ENCODE measurements at places on chromosomes 4 and X.

DNA sequence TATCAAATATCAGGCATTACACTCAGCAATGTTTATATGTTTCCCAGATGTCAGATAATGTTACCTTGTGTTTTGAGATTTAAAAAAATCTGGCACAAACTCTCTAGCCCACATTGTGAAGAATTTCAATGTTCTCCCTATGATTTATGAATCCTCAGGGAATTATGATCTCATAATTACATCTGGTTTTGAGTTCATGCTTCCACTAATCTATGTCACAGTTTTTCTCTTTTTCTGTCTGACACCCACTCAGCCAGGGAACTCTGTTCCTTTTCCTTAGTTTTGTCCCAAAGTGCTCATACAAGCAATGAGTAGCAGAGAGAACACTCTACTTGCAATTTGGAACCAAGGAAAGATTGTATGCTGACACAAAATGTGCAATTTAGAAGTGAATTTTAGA is 212.1 kb upstream of the POF1B start:
- H3K36me3 ChIP-seq: no peaks in the 10 kb centered on the region
- no peaks in the 10 kb centered on the region for H3K4me1 ChIP-seq
- no peak overlapping the region for H3K27ac ChIP-seq
- no peak overlapping the region for H3K4me3 ChIP-seq
- DNase-seq: no peak

- no peak overlapping the region for H3K27ac ChIP-seq
- no peaks in the 10 kb centered on the region for H3K27me3 ChIP-seq
- no peak for DNase-seq
- no peak overlapping the region for H3K4me3 ChIP-seq
- no peaks in the 10 kb centered on the region for H3K4me1 ChIP-seq
- H3K36me3 ChIP-seq: peaks cover 16% of the 10 kb centered on the region
Observed at GRCh38 chrX:18594079-18594478, 77.8 kb downstream of the RS1 start.

GRCh38 chrX:44675362-44676024 is 132.8 kb upstream of the FUNDC1 start:
- H3K36me3 ChIP-seq: no peaks in the 10 kb centered on the region
- no peaks in the 10 kb centered on the region for H3K27me3 ChIP-seq
- no peak for DNase-seq
- H3K4me3 ChIP-seq: no peak overlapping the region
- no peaks in the 10 kb centered on the region for H3K4me1 ChIP-seq

DNA sequence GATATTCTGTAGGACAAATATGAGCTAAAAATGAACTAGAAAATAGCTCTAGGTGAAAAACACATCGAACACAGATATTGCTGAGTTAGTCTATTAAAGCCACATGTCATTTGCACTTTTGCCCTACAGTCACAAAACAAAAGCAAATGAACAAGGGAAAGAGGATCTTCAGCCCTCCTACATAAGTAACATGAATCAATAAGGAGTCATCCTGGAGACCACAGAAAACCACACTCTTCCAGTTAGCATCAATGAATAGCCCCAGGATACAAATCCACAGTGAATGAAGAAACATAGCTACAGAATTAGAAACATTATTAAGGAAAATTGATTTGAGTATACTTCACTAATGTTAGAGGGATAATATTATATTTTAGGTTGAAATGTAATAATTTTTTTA is 311.4 kb downstream of the MAPK10 start:
- H3K4me3 ChIP-seq: no peak overlapping the region
- no peak overlapping the region for H3K27ac ChIP-seq
- no peaks in the 10 kb centered on the region for H3K36me3 ChIP-seq
- H3K27me3 ChIP-seq: peaks cover 2% of the 10 kb centered on the region
- H3K4me1 ChIP-seq: no peaks in the 10 kb centered on the region

GRCh38 chrX:793216-793770 is 162.7 kb downstream of the SHOX start:
- DNase-seq: no peak
- H3K4me3 ChIP-seq: no peak overlapping the region
- H3K27me3 ChIP-seq: peaks cover 10% of the 10 kb centered on the region
- no peak overlapping the region for H3K27ac ChIP-seq
- no peaks in the 10 kb centered on the region for H3K36me3 ChIP-seq

GRCh38 chrX:40167850-40168479 is 70.2 kb upstream of the BCOR start:
- DNase-seq: no peak
- H3K27me3 ChIP-seq: no peaks in the 10 kb centered on the region
- H3K4me1 ChIP-seq: peaks cover 55% of the 10 kb centered on the region
- no peaks in the 10 kb centered on the region for H3K36me3 ChIP-seq
- peak overlapping the region; percentile 82 for H3K4me3 ChIP-seq

- H3K27ac ChIP-seq: peak overlapping the region; percentile 53
- peak; percentile 41 for DNase-seq
- no peaks in the 10 kb centered on the region for H3K27me3 ChIP-seq
- H3K4me1 ChIP-seq: peaks cover 22% of the 10 kb centered on the region
- H3K36me3 ChIP-seq: no peaks in the 10 kb centered on the region
- H3K4me3 ChIP-seq: peak overlapping the region; percentile 83
Observed at GRCh38 chrX:40105835-40106675, 8.3 kb upstream of the BCOR start.

GRCh38 chr4:61507091-61507490 is 307.0 kb downstream of the ADGRL3 start:
- DNase-seq: no peak
- no peaks in the 10 kb centered on the region for H3K27me3 ChIP-seq
- no peaks in the 10 kb centered on the region for H3K36me3 ChIP-seq
- no peak overlapping the region for H3K4me3 ChIP-seq
- H3K27ac ChIP-seq: no peak overlapping the region

GRCh38 chrX:34365471-34365870 is 233.4 kb upstream of the FAM47A start:
- no peak overlapping the region for H3K4me3 ChIP-seq
- no peak for DNase-seq
- no peaks in the 10 kb centered on the region for H3K36me3 ChIP-seq
- H3K27me3 ChIP-seq: no peaks in the 10 kb centered on the region
- H3K27ac ChIP-seq: no peak overlapping the region

DNA sequence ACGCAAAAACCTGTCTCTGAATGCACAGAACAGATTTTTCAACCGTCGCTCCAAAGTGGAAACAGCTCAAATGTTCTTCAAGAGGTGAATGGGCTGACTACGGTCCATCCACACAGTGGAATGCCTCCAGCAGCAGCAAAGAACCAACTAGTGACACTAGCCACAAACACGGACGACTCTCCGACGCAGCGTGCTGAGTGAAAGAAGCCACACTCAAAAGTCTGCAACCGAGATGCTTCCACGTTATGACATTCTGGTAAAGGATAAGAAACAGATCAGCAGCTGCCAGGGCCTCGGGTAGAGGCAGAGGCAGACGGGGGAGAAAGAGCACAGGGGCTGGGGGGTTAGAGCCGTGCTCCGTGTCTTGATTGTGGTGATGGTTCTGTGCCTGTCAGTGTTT is 125.2 kb downstream of the AFAP1 start:
- no peak for DNase-seq
- H3K27me3 ChIP-seq: no peaks in the 10 kb centered on the region
- H3K4me3 ChIP-seq: no peak overlapping the region
- H3K36me3 ChIP-seq: no peaks in the 10 kb centered on the region
- no peaks in the 10 kb centered on the region for H3K4me1 ChIP-seq
- H3K27ac ChIP-seq: no peak overlapping the region

- H3K27me3 ChIP-seq: peaks cover 18% of the 10 kb centered on the region
- no peaks in the 10 kb centered on the region for H3K4me1 ChIP-seq
- no peaks in the 10 kb centered on the region for H3K36me3 ChIP-seq
- H3K27ac ChIP-seq: no peak overlapping the region
Observed at GRCh38 chr4:140174543-140174942, 20.6 kb upstream of the MAML3 start.

GRCh38 chrX:36978886-36979285 is 29.3 kb upstream of the FAM47C start:
- H3K27me3 ChIP-seq: no peaks in the 10 kb centered on the region
- no peak overlapping the region for H3K4me3 ChIP-seq
- no peaks in the 10 kb centered on the region for H3K4me1 ChIP-seq
- DNase-seq: no peak

- H3K36me3 ChIP-seq: no peaks in the 10 kb centered on the region
- no peak overlapping the region for H3K4me3 ChIP-seq
- H3K27me3 ChIP-seq: no peaks in the 10 kb centered on the region
- H3K4me1 ChIP-seq: no peaks in the 10 kb centered on the region
- no peak overlapping the region for H3K27ac ChIP-seq
- DNase-seq: no peak
Observed at GRCh38 chr4:159837071-159837470, 734.2 kb downstream of the RAPGEF2 start.

DNA sequence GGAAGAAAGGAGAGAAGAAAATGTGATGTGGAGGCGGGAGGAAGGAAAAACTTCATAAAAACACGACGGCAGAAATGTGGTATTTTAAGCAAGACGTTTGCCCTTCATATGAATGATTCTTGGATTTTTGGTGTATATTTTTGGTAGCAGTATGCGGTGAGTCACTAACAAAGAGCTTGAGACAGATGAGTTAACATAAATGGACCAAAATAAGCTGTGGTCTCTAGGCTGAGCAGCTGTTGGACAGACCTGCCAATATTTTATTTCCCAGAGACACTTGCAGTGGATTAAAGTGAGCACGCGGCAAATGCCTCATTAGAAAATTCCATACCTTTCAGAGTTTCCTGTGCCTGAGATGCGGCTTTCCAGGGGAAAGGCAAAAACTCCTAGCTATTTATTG is 43.1 kb upstream of the RPS6KA3 start:
- H3K4me3 ChIP-seq: no peak overlapping the region
- H3K27ac ChIP-seq: no peak overlapping the region
- no peaks in the 10 kb centered on the region for H3K36me3 ChIP-seq
- DNase-seq: no peak
- no peaks in the 10 kb centered on the region for H3K27me3 ChIP-seq

DNA sequence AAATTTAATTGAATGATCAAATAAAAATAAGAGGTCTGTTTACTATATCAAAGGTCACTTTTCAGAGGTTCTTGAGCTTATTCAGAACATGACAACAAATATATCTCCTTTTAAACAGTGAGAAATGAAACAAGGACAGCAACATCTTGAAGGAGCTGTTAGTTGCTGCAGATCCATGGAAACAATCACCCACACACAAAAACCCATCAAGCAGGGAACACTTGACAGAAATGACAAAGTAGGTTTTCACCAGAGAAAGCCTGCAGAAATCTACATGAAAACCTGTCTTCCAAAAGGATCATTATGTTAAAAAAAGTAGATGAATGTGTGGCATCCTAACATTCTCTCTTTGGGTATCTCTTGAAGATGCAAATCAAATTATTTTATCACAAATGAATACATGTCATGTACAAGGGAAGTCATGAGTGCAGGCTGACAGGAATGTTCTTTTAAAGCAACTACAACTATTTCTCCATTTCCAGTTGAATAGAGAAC is 203.0 kb downstream of the GRIA2 start:
- H3K27me3 ChIP-seq: no peaks in the 10 kb centered on the region
- no peak overlapping the region for H3K27ac ChIP-seq

DNA sequence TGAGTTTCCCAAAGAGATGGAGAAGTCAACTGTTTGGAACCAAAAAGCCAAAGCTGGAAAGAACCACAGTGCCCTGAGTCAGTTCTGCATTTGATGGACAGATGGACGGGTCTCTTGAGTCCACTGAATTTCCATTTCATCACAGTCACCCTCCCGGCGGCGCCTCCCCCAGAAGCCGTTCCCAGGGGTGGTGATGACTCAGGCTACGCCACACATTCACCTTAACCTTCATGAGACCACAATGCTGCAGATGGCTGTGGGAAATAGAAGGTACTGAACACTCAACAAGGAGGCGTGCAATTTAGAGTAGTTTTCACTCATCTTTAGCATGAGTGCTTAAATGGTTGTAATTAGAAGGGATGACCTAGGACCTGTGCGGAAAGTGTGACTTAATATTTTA is 61.3 kb downstream of the STOX2 start:
- no peaks in the 10 kb centered on the region for H3K36me3 ChIP-seq
- H3K4me1 ChIP-seq: no peaks in the 10 kb centered on the region
- no peak for DNase-seq
- peaks cover 12% of the 10 kb centered on the region for H3K27me3 ChIP-seq
- no peak overlapping the region for H3K27ac ChIP-seq

- H3K27me3 ChIP-seq: peaks cover 6% of the 10 kb centered on the region
- H3K36me3 ChIP-seq: no peaks in the 10 kb centered on the region
- H3K4me3 ChIP-seq: no peak overlapping the region
- H3K27ac ChIP-seq: no peak overlapping the region
Observed at GRCh38 chr4:16026160-16026761, 57.6 kb downstream of the PROM1 start.

GRCh38 chrX:129842510-129843208 is 1.0 kb downstream of the ZDHHC9 start:
- H3K36me3 ChIP-seq: peaks cover 2% of the 10 kb centered on the region
- DNase-seq: no peak
- H3K27ac ChIP-seq: no peak overlapping the region
- H3K27me3 ChIP-seq: no peaks in the 10 kb centered on the region
- H3K4me1 ChIP-seq: peaks cover 14% of the 10 kb centered on the region

- H3K4me1 ChIP-seq: no peaks in the 10 kb centered on the region
- no peak for DNase-seq
- no peaks in the 10 kb centered on the region for H3K27me3 ChIP-seq
- no peak overlapping the region for H3K27ac ChIP-seq
Observed at GRCh38 chrX:13899607-13900006, 82.7 kb upstream of the GPM6B start.

DNA sequence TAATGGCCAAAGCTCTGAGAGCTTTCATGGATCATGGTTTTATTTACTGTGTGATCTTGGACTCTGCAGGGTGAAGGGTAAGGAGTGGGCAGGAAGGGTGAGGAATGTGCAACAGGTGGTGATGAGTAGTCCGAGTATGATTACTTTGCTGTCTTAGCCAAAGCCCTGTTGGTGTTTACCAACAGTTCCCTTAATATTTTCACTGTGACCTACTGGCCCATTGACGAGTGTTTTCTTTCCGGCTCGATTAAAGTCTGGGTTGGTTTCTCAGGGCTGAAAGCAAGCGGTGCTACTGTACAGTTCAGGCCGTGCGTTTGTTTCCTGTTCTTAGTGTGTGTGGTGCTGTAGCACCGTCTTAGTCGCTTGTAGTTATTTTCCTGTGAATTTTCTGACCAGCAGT is 2.6 kb downstream of the ARHGAP24 start:
- peaks cover 29% of the 10 kb centered on the region for H3K36me3 ChIP-seq
- H3K4me3 ChIP-seq: peak overlapping the region; percentile 81
- H3K27ac ChIP-seq: peak overlapping the region; percentile 85
- no peaks in the 10 kb centered on the region for H3K27me3 ChIP-seq
- H3K4me1 ChIP-seq: peaks cover 72% of the 10 kb centered on the region
- no peak for DNase-seq

DNA sequence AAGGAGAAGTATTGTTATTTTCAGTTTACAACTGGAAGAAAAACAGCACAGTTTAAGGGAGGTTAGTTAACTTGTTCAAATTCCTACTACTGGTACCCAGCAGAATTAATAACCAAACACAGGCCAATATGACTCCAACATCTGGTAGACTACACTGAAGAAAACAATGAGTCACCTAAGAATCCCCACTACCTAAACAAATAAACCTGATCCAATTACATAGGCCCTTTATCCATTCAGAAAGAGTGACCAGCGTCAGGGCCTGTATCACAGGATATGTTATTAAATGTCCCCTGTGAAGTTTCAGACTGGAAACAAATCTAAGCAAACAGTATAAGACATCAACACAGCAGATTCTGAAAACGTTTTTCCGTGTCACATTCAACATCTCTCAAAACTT is 492.5 kb upstream of the INTU start:
- no peak overlapping the region for H3K27ac ChIP-seq
- no peak overlapping the region for H3K4me3 ChIP-seq
- H3K27me3 ChIP-seq: no peaks in the 10 kb centered on the region
- no peaks in the 10 kb centered on the region for H3K36me3 ChIP-seq

- DNase-seq: no peak
- H3K27me3 ChIP-seq: no peaks in the 10 kb centered on the region
- no peak overlapping the region for H3K27ac ChIP-seq
- no peak overlapping the region for H3K4me3 ChIP-seq
- H3K4me1 ChIP-seq: no peaks in the 10 kb centered on the region
Observed at GRCh38 chrX:71454222-71454621, 78.7 kb upstream of the OGT start.
